ENCODE measurements at places on chromosomes 13 and 19. TPM values are rescaled to one million over a fixed set of nuclear protein-coding genes. Genes with fewer than 3 reads are reported as not detected.
A peak's percentile ranks its signal among the peaks of the same experiment; 100 is the strongest.

GRCh38 chr19:54271106-54271505 lies 9.8 kb downstream of the LILRB2 start:
- DNase-seq, result no peak

GRCh38 chr13:47813718-47814117 lies 187.4 kb downstream of the SUCLA2 start:
- no peak for DNase-seq

DNA sequence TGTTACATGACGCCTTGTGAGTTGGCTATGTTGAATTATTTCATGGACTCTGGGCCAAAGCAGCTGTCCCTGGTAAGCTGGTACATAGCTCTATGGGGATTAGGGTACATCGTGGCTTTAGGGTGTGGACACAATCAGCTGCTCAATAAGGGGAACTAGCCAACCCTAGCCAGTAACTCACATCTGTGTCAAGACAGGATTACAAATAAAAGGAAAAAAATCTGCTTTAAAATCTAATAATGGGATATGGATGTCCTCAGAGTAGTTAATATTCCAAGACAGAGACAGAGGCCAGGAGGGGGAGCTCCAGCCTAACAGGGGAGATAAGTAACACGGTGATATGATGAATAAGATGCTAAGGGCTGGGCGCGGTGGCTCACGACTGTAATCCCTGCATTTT lies 21.1 kb upstream of the ZNF766 start:
- DNase-seq, result peak; percentile 60

DNA sequence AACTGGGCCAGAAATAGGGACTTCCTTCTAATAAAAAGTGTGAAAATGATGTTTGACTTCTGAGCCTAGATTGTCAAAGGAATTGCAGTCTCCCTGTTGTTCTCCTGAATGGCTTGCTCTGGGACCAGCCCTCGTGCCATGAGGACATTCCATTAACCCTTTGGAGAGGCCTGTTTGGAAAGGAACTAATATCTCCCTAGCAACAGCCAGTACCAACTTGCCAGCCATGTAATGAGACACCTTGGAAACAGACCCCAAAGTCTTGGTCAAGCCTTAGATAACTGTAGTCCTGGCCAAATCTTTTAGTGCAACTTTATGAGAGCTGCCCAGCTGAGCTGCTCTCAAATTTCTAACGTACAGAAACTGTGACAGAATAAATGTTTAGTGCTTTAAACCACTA lies 8.2 kb upstream of the SIAH3 start:
- DNase-seq, result no peak

Gene PGLYRP1
- not detected for total RNA-seq

Gene ARRDC5
- not detected for total RNA-seq

Gene FBXO27
- total RNA-seq, result 4.5 TPM

Gene RASL11A
- 36.5 TPM for total RNA-seq

Data from H4 (cell line).